Caco-2 (cell line): ENCODE measurements at places on chromosomes 6 and 20. TPM values are rescaled to one million over a fixed set of nuclear protein-coding genes. Genes with fewer than 3 reads are reported as not detected.

- DNase-seq = peak; percentile 55
Observed at GRCh38 chr20:3218307-3218988, 9.2 kb downstream of the ITPA start.

GRCh38 chr6:135913785-135914184, 62.3 kb downstream of the PDE7B start:
- no peak for DNase-seq

- no peak for DNase-seq
Observed at GRCh38 chr20:25196786-25197120, 1.2 kb downstream of the ENTPD6 start.

DNA sequence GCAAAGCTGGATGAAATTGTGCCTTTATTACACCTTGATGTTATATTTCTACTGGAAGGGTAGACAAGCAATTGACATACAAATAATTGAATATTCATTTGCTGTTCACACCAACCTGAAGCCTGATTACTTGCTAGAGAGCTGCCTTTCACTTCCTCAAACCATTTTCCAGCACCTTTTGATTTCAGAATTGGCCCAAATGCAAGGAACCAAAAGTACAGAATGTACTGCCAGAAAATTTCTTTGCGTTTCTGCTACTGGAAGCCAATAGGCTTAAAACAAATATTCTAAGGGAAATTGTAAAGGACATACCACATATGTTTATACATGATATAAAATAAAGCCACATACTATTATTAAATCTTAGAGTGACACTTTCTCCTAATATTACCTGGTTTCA, 94.5 kb downstream of the RFPL4B start:
- no peak for DNase-seq

PNRC1 gene
- 42.1 and 45.1 TPM in 2 replicates for total RNA-seq

GRCh38 chr6:70709826-70710225, 42.1 kb downstream of the SMAP1 start:
- DNase-seq = no peak

RIN2 gene
- total RNA-seq = 35.2 and 36.7 TPM in 2 replicates

TRIM40 gene
- not detected in 2 replicates for total RNA-seq

DOK5 gene
- not detected in 2 replicates for total RNA-seq

GRCh38 chr6:50922579-50923525, 104.2 kb downstream of the TFAP2B start:
- DNase-seq = no peak

- no peak for DNase-seq
Observed at GRCh38 chr20:20289331-20289730, 78.6 kb upstream of the INSM1 start.

GRCh38 chr6:162699961-162700360, 27.6 kb downstream of the PRKN start:
- no peak for DNase-seq

- DNase-seq = no peak
Observed at GRCh38 chr20:62524505-62524911, 48.7 kb upstream of the GATA5 start.

DNA sequence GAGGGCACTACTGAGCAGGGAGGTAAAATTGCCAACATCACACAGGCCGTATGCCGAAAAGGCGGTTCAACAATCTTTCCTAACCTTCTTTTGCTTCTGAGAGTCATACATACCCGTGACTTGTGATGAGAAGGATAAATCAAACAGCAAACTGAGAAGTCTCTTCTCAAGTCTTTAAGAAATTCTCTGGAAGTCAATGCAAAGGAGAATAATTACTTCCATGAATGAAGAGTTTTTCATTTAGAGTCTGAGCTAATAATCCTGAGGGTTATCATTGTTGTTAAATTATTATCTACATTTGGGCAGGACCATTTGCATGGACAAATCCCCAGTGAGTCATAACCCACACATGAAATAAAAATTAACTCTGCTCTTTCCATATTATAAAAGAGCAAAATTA, 22.4 kb upstream of the ILRUN start:
- no peak for DNase-seq

DNA sequence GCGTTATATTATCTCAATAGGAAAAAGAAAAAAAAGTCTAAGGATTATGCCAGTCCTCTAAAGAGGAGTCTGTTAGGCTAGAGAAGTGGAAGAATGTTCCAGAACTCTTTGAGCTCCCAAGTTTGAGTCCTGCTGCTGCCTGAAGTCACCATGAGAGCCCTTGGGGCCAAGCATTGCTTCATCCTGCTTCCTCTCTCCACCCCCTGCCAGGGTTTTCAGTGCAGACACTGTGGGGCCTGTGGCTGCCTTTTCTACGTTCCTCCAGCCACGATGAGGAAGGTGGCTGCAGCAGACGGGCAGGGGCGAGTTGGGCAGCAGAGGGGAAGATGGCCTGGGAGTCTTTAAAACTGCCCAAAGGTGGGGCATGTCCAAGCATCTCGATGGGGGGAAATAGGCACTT, 214.4 kb upstream of the KCNG1 start:
- DNase-seq = no peak

DNA sequence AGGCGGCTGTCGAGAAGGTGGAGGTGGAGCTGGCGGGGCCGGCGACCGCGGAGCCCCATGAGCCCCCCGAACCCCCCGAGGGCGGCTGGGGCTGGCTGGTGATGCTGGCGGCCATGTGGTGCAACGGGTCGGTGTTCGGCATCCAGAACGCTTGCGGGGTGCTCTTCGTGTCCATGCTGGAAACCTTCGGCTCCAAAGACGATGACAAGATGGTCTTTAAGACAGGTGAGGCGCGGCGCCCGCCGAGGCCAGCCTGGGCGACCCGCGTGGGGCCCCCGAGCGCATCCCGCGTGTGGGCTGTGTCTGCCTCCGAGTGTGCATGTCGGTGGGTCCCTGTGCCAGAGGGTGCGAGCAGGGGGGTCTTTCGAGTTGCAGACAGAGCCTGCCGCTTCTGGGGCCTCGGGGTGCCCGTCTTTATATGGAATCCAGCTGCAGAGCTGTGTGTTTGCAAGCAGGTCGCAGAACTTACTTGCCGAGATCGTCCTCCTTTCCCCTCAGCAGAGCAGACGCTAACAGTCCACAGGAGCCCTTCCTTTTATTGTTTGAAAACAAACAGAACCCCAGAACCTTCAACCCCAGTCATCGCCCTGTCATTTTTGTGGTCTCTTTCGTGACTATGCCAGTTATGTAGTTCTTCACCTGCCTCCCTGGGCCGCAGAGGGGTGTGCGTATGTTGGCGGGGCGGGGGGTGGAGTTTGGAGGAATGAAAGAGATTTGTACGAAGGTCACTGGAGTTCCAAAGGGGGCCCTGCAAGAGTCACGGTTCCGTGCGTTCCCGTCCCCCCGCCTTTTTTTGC, 766 bp downstream of the SLC16A10 start:
- peak; percentile 61 for DNase-seq

- DNase-seq = no peak
Observed at GRCh38 chr6:79813143-79813850, 134.1 kb downstream of the ELOVL4 start.

ZNF133 gene
- total RNA-seq = 14.8 and 17.4 TPM in 2 replicates

DNA sequence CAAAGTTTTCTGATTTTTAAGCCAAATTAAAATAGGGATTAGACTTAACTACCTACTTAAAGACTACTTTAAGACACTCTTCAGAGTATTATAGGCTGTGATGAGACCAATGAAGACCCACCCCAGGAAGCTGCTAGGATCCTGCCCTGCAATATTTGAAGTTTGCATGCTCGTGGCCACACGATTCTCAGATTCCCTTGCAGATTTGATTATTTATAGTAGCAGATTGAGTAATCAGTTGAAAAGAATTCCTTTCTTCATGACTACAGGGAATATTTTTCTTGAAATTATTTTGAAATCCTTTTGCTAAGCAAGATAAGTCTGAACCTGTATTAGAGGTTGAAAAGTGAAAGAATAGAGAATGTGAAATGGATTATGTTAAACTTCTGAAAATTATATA, 122.3 kb downstream of the B3GAT2 start:
- DNase-seq = no peak

DNA sequence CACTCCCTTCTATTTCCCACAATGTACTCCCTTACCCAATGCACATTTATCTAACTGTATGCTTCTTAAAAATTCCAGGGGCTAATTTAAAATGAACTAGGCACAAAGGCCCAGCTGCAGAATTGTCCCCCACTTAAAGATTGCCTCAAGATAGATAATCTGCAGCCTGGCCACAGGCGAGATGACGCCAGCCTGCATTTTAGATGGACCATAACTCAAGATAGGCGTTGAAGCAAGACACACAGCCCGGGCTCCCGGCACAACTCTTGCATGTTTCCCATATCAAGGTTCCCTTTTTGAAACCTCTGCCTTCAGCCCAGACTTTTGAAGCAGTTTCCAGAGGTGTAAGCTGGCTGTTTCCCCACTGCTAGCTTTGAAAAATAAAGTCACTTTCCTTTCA, 3.2 kb upstream of the REPS1 start:
- DNase-seq = no peak

TPBG gene
- total RNA-seq = 4.0 and 4.3 TPM in 2 replicates

ATF6B gene
- total RNA-seq = 61.5 and 64.9 TPM in 2 replicates

GRCh38 chr6:165967810-165968407, 199.7 kb downstream of the TBXT start:
- DNase-seq = no peak

CHRNA4 gene
- total RNA-seq = 0.11 and 0.65 TPM in 2 replicates

- no peak for DNase-seq
Observed at GRCh38 chr6:39893286-39893685, 41.0 kb downstream of the MOCS1 start.

GRCh38 chr6:151475653-151476523, 17.9 kb upstream of the CCDC170 start:
- DNase-seq = peak; percentile 63

- no peak for DNase-seq
Observed at GRCh38 chr6:115717062-115717461, 343.6 kb downstream of the FRK start.

COMMD7 gene
- total RNA-seq = 142 and 160 TPM in 2 replicates

DNA sequence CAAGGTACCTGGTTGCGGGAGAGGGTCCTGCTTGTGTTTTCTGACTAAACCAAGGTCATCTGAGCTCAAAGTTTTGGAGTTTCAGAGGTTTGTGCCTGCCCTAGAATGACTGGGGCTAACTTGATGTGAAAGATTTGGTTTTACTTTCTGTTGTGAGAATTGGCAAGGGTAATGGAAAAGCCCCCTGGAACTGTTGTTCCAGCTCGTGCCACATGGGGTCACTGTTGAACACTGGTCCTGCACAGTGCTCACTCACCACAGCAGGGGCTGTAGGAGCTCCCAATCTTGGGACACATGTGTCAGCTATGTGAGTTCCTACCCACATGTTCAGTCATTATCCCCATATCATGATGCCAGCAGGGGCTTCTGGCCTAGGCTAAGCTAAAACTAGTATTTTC, 6.5 kb downstream of the TGM6 start:
- peak; percentile 67 for DNase-seq

DNA sequence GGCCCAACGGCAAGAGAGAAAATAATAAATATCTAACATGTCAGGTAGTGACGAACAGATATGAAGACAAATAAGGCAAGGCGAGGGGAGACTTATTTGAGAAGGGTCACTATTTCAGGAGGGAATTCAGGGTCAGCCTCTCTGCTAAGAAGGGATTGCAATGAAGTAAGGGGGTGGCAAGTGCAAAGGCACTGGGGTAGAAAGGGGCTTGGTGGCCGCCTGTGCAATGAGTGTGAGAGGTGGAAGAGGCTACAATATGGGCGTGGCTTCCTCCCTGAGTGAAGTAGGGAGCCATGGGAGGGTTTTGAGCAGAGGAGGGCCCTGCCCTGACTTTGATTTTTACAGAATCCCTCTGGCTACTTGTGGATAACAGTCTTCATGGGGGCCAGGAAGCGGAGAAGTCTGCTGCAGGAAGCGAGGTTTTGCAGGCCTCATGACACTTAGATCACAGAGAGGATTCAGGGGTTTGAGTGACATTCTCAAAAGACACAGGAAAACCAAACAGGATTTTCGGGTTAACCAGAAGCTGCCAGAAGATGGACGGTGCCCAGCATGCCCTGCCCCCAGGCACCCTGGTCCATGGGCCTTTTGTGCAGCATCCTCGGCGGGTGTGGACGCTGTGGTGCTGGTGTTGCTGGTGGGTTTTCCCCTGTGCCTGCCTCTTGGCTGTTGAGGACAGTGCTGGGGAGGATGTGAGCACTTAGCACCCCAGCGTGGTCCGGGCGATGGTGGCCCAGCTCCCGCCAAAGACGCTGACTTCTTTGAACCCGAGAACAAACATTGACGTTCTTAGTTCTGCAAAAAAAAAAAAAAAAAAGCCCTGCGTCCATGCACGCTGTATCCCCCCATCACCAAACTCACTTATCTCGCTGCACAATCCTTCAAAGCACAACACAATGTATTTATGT, 124.2 kb upstream of the PTPN1 start:
- no peak for DNase-seq

GRCh38 chr6:41651246-41651961, 13.1 kb downstream of the MDFI start:
- DNase-seq = peak; percentile 33

APCDD1L gene
- total RNA-seq = not detected in 2 replicates

ULBP2 gene
- total RNA-seq = 4.8 and 4.9 TPM in 2 replicates

GRCh38 chr6:166244353-166245045, 63.7 kb downstream of the PRR18 start:
- DNase-seq = no peak

GRCh38 chr6:141158740-141159139, 974.0 kb upstream of the GJE1 start:
- DNase-seq = no peak

DNA sequence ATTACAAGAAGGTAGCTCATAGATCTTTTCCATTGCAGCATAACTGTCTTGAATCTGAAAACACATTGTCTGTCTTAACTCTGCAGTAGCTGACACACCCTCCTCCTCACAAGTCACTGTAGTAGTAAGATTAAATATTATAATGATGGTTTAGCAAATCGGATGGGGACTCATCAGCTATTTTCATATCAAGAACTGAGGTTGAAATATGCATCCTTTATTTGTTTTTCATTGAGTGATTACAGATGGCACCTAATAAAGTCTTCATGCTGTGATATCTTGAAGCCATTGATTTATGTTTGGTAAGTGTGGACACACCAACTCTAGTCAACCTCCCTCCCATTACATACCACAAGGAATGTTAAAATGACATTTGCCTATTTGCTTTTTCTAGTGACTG, 267.4 kb upstream of the TAB2 start:
- no peak for DNase-seq

GRCh38 chr6:119352001-119352400, 2.4 kb upstream of the MAN1A1 start:
- DNase-seq = no peak

POU3F2 gene
- total RNA-seq = not detected in 2 replicates

EDN1 gene
- total RNA-seq = 13.5 and 14.0 TPM in 2 replicates

GRCh38 chr6:43712579-43712978, 25.0 kb upstream of the MRPS18A start:
- no peak for DNase-seq

IL17F gene
- not detected in 2 replicates for total RNA-seq

- DNase-seq = no peak
Observed at GRCh38 chr6:44086931-44087574, 40.2 kb downstream of the MRPL14 start.

- DNase-seq = no peak
Observed at GRCh38 chr6:167113047-167113754, 9.7 kb upstream of the CCR6 start.

GRCh38 chr6:127864701-127865100, 36.2 kb downstream of the THEMIS start:
- DNase-seq = peak; percentile 8

DNA sequence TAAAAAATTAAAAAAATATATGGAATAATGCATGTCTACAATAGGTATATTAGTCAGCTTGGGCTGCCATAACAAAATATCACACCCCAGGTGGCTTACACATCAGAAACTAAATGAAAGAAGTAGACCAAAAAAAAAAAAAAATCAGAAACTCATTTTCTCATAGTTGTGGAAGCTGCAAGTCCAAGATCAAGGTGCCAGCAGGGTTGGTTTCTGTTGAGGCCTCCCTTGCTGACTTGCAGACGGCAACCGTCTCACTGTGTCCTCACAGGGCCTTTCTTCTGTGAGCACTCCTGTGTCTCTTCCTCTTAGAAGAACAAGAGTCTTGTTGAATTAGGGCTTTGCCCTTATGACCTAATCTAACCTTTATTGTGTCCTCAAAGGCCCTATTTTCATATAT, 11.4 kb upstream of the GDAP1L1 start:
- no peak for DNase-seq
